ENCODE measurements at places on chromosomes 11 and 22.

DNA sequence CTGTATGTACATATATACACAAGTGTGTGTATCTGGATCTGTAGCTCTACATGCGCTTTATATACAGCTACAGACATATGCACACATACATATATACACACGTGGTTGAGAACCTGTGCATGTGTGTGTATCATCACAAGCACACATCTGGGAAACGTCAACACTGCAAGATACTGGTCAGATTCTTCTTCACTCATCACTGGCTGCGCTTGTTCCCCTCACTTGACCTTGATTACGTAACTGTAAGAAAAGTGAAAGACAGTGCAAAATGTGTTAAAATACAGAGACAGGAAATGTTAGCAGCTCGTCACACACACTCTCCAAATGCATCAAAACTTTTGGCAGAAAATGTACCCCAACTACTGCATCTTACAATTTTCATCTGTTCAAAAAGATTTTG is 51.9 kb upstream of the MN1 start:
- DNase-seq = no peak

DNA sequence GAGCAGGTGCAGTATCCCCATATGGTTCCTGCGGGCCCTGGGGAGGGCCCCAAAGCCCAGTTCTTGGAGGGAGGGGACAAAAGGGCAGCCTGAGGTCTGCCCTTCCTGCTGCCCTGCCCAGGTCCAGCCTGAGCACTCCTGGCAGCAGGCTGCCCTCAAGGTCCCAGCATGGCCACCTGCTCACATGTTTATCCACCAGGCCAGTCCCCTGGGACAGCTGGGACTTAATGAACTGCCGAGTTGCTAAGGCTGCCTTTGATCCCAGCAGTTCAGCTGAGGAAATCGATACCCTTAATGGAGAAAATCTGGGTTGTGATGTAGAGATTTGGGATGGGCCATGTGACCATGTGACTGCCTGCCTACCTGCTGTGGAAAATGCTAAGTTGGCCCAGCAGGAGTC is 146.2 kb downstream of the TRIM29 start:
- DNase-seq = peak; percentile 26

DNA sequence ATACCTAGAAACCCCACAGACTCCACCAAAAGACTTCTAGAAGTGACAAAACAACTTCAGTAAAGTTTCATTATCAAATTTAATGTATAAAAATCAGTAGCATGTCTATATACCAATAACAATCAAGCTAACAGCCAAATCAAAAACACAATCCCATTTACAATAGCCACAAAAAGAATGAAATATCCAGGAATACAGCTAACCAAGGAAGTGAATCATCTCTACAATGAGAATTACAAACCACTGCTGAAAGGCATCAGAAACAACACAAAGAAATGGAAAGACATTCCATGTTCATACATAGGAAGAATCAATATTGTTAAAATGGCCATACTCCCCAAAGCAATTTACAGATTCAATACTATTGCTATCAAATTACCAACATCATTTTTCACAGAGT is 46.0 kb downstream of the PRCP start:
- DNase-seq = no peak

DNA sequence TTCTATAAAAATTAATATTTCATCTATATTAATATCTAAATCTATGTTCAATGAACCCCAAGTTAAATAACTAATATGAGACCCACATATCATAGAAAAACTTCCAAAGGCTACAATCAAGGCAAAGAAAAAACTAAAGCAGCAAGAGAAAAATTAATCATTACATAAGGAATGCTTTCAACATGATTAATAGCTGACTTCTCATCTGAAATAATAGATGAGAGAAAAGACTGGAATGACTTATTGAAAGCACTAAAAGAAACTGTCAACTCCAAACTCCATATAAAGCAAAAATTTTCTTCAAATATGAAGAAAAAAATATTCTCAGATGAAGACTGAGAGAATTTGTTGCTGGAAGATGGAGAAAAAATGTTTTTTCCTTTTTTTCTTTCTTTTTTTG is 13.0 kb downstream of the TRIM5 start:
- no peak for DNase-seq

GRCh38 chr22:19488884-19489843 is 9.4 kb downstream of the CDC45 start:
- DNase-seq = no peak

DNA sequence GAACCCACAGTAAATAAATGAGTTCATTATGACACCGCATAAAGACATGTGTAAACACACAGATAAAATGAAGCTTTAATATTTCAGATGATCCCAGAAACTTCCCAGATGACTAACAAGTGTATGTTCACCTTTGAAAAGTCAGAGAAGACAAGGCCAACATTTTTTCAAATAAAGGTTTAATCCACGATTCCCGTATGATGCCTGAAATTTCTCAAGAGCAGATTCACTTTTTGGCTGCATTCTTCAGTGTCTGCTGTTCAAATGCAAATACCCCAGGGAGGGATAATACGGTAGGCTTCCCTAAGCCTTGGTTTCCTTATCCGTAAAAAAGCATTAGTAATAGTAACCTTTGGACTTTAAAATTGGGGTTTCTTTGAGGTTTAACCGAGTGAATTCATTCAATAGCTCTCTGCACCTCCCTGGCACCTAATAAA is 62.5 kb downstream of the SYTL2 start:
- DNase-seq = no peak

GRCh38 chr11:122578171-122578825 is 77.2 kb upstream of the UBASH3B start:
- DNase-seq = no peak
